ENCODE measurements at places on chromosomes 13 and 19.

GRCh38 chr13:20114066-20114610, 46.7 kb downstream of the GJA3 start:
- no peak for DNase-seq

GRCh38 chr19:15072930-15073647, 8.9 kb upstream of the OR1I1 start:
- DNase-seq = no peak

GRCh38 chr19:52923778-52924593, 758 bp upstream of the ZNF888 start:
- no peak for DNase-seq

GRCh38 chr13:101579281-101579802, 126.9 kb downstream of the ITGBL1 start:
- no peak for DNase-seq

DNA sequence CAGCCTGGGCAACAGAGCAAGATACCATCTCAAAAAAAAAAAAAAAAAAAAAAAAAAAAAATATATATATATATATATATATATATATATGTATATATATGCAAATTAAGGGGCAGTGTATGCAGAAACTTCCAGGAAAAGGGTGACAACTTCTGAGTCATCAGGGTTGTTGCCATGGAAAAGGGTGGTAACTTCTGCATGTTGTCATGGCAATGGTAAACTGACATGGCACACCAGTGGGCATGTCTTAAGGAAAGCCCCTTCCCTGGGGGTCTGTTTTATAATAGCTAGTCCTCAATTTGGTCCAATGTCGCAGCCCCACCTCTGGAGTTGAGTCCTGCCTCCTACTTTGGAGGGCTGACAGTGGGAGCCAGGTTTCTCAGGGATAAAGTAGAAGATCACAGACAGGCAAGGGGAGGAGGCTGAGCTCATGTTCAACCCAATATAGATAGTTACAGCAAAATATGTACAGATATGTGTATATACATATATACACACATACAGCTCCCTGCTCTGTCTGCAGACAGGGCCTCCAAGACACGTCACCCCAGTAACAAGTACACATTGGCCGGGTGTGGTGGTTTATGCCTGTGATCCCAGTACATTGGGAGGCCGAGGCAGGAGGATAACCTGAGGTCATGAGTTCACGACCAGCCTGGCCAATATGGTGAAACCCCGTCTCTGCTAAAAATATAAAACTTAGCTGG, 7.2 kb upstream of the FCHO1 start:
- DNase-seq = no peak

GRCh38 chr19:19285686-19286085, 12.6 kb upstream of the TM6SF2 start:
- no peak for DNase-seq

DNA sequence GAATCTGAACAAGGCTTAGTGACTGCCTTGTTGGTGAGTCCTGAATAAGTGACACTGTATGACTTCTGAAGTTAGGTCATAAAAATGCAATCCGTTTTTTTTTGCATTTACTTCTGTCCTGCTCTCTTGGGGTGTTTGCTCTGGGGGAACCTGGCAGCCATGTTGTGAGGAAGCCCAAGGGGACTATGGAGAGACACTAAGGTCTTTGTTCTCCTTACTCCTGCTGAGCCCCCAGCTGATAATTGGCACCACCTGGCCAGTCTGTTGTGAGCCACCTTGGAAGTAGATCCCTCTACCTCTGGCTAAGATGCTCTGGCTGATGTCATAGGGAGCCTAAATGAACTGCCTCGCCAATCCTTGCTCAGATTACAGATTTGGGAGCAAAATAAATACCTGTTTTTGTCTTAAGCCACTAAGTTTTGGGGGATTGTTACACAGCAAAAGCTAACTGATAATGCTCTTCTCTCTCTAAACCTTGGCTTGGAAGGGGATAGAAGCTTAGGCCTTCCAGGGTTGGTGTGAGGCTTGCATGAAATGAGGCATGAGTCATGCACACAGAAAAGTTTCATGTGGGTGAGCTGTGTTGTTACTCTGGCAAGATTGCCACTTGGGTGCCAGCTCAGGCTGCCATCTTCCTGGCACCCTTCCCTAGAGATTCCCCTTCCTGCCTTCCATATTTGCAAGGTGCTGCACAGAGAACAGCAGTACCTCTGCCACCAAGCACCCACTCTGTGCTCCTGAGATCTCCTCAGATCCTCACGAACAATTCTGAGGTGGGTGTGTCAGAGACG, 10.1 kb downstream of the TUBB4A start:
- DNase-seq = no peak

DNA sequence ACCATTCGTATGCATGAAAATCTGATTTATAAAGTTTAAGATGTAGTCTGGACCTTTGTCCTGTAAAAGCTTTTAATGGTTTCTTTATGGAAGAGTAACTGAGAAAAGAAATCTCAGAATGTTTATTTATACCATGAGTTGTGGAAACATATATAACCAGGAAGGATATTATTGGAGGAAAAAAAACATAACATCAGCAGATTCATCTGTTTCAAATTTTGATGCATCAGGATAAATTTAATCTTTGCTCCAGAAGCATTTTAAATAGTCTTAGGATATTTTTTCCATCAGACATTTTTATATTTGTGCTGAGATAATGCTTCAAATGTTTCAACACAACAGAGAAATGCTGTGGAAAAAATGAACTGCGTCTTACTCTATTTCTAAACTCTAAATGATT, 31.2 kb upstream of the CSNK1A1L start:
- DNase-seq = no peak

DNA sequence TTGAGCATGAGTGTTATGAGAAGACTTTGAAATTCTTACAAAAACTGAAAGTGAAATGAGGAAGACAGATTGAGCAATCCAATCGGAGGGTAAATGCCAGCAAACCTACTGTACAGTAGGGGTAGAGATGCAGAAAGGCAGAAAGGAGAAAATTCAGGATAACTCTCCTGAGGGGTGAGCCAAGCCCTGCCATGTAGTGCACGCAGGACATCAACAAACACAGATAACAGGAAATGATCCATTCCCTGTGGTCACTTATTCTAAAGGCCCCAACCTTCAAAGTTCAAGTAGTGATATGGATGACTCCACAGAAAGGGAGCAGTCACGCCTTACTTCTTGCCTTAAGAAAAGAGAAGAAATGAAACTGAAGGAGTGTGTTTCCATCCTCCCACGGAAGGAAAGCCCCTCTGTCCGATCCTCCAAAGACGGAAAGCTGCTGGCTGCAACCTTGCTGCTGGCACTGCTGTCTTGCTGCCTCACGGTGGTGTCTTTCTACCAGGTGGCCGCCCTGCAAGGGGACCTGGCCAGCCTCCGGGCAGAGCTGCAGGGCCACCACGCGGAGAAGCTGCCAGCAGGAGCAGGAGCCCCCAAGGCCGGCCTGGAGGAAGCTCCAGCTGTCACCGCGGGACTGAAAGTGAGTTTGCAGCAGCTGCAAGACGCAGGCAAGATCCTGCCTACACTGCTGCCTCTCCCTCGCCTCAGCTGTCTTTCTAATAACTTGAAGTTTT, at the start of gene TNFSF13B:
Gene TNFSF13B (plus strand): TSS at position 118 of the 728 bp plus-strand sequence. CDS start 178 bp downstream, at position 296.
- peak; percentile 54 for DNase-seq

DNA sequence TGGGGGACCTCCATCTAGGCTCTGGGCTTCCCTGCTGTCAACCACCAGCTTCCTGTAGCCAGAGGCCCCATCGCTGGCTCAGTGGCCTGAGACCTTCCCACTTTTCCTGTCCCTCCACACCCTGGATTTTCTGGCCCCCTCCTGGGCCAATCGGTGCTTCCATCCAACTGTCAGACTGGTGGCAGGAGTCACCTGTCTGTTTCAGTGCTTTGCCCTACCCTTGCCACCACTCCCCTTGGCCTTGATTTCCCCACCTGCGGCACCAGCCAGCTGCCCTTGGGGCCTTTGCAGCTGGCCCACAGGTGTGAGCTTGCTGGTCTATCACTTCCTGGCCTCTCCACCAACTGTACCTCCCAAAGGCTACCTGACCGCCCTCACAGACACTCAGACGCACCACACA, 12.5 kb downstream of the VSIG10L start:
- no peak for DNase-seq

GRCh38 chr13:101697745-101698144, 245.3 kb downstream of the ITGBL1 start:
- no peak for DNase-seq

DNA sequence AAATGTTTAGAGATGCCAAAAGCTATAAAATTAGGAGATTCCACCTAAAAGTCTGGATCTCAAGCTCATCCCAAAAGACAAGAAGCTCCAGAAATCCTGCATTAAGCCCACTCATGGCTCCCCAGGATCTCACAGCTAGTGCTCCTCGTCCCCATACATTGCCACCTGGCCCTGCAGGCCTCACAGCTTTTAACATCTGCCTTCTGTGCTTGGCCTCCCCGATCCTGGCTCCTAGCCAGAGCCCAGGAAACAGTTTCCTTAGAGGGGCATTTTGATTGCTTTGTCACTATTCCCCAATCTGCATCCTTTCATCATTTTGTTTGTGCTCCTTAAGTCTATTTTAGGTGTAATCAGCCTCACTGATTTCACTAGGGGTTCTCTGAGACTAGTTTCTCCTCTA, 14.5 kb upstream of the DCT start:
- DNase-seq = no peak

DNA sequence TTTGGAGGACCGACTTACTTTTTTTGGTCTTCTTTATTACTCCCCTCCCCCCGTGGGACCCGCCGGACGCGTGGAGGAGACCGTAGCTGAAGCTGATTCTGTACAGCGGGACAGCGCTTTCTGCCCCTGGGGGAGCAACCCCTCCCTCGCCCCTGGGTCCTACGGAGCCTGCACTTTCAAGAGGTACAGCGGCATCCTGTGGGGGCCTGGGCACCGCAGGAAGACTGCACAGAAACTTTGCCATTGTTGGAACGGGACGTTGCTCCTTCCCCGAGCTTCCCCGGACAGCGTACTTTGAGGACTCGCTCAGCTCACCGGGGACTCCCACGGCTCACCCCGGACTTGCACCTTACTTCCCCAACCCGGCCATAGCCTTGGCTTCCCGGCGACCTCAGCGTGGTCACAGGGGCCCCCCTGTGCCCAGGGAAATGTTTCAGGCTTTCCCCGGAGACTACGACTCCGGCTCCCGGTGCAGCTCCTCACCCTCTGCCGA, 409 bp downstream of the FOSB start:
- peak; percentile 59 for DNase-seq

- peak; percentile 73 for DNase-seq
Observed at GRCh38 chr19:15551293-15552004, 43.1 kb downstream of the CYP4F22 start.

GRCh38 chr19:1880611-1881392, 4.5 kb downstream of the ABHD17A start:
- no peak for DNase-seq

DNA sequence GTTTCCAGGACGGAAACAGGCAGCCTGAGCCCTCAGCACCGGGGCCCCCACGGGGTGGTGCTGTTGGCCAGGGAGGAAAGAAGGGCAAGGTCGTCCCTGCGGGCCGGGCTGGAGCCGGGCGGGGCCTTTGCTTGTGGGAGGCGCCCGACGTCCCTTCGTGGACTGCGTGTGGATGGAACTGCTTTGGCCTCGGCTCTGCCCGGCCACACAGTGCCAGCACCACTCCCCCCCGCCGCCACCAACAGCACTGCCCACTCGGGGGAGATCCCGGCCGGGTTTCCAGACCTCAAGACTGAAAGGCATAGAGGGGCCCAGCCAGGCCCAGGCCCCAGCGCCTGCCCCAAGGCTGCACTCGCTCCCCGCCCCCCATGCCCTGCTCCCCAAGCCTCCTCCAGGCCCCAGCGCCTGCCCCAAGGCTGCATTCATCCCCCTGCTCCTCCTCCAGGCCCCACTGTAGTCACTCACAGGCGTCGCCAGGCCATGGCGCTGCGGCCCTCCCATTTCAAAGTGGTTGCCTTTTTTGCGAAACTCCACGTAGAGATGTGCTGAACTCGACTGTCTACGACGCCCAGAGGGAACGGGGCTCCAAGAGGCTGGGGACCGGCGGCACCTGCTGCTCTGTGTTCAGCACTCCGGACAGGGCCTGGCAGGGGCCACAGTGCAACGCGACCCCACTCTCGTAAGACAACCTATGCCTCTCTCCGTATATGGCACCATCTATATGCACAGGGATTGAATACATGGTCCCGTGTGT, 22.5 kb downstream of the C13orf46 start:
- peak; percentile 67 for DNase-seq
